T-helper 2 cell (primary cell): ENCODE measurements at places on chromosomes 3 and 15.

DNA sequence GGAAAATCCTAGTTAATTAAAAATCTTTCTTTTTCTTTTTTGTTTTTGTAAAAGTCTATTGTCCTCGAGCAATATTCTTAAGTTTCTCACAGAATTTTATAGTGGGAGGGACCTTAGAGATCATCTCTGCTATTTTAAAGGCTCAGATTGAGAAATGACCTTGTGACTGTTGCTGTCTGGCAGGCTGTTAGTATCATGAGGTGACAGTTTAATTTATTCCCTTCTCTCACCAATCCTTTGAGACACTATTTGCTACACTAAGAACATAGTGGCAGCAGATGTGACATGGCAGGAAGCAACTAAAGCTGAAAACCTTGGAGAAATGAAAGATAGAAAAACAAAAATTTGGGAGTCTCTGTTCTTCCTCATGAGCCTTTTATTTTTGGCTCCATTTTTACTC is 24.9 kb downstream of the APPL1 start:
- no peak for DNase-seq

DNA sequence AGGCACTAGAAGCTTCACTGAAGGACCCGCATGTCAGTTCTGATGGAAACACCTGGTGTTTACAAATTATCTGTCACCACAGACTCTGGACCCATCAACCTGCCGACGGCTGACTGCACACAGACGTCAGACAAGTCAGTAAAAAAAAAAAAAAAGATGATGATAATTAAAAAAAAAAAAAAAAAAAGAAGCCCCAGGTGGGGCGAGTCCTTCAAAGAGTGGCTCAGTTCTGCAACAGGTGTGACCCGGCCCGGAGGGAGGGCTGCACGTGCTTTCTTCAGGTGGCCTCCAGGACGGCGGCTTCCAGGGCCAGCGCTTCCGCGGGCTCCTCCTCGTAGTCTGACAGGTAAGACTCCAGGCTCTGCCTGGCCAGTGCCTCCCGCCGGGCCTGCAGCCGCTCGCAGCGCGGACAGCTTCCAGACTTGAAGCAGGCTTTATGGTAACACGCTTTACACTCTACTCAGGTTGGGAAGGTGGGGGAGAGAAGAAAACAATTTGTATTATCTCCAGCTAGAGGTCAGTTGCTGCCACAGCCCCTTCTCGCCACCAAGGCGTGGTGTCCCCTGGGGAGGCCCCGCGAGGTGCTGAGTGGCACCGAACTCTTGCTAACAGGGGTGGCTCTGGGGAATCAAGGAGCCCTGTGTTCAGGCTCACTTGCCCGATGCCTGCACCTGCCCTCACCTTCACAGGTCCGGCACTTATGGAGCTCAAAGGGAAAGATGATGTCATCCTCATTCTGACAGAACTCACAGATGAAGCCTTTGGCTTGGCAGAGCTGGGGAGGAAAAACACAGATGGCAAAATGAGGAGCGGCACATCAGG is 61.8 kb downstream of the RUBCN start:
- no peak for DNase-seq

DNA sequence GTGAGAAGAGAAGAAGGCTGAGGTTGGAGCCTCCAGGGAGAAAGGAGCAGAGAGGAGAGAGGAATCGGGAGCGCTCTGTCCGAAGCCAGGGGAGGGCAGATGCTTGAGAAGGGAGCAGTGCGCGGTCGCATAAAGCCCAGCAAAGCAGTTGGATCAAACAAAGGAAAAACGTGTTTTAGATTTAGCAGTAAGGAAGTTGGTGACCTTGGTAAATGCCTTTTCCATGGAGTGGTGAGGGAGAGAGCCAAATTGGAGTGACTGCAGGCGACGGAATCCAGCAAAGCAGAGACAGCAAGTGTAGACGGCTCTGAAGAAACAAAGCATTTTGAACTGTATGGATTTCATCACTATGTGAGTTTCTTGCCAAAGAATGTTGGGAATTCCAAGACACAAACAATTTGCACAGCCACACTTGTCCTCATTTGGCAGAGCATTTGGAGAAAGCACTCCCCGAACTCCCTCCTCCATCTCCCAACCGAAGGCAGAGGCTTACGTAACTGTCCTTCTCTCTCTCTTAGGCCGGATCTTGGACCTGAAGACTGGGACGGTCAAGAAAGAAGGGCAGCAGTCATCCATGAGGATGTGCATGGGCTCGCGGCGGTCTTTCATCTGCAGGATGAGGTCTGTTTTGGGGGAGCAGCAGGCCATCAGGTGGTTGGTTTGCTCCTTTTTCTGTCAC is 103.6 kb downstream of the ARNT2 start:
- DNase-seq: no peak

DNA sequence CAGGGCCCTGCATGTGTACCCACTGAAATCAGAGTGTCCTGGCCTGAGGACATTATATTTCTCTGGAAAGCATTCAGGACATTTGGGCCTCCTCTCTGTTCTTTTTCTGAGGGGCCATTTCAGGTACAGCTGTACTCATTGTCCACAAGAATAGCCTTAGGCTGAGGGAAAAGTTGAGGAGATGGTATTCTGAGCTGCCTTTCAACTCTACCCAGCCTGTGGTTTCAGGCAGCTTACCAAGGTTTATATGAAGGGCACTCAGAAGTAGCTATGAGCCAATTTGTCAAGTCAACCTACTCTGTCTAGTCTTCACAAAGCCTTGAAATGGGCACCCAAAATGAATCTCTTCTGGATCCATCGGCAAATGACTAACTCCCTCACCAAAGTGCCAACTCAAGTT is 9.4 kb downstream of the ATP13A4 start:
- no peak for DNase-seq

DNA sequence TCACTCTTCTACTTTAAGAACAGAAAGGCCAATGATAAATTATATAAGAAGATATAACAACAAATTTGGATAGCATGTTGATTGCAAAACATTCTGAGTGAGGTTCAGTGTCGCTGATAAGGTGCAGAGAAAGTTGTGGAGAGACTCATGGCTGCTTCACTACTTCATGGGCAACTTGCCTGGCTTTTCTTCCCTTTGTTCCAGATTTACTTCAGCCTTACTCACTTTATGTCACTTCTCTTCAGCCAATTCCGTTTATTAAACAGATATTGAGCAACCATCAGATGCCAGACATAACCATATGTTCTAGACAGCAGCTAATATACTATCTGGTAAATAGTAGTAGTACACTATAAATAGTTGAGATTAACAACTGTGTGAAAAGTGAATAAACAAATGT is 150.0 kb upstream of the CHL1 start:
- no peak for DNase-seq

DNA sequence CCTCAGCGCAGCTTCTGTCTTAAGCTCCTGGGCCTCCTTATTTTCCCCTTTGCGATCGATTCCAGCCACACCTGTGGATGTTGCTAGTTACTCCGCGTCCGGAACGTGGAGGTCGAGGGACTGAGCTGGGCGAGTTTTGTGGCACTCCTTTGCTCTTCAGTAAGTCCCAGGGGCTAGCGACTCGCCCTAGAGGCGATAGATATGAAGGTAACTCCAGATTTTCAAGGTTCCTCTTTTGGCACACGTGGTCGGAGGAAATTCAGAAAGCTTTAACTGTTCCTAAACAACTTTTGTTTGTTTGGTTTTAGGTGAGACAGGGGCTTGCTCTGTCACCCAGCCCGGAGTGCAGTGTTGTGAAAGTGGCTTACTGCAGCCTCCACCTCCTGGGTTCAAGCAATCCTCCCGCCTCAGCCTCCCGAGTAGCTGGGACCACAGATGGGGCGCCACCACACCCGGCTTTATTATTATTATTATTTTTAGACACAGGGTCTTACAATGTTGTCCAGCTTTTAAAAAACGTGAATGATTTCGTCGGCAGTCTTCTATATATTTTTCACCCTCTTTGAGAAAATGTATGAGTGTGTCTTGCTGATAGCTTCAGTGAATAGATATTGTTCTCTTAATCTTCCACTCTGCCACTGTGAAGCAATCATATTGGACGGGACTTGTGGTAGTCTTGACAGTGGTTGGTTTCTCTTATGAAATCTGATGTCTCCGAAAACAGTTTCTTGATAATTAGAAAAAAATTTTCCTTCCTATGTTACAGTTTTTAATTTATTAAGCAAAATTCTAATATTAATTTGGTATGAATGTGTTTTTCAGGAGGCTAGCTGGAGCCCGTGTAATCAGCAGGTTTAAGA is 785 bp downstream of the MFSD1 start:
- DNase-seq: peak; percentile 18

GRCh38 chr3:30548600-30548999 is 57.8 kb upstream of the TGFBR2 start:
- peak; percentile 6 for DNase-seq

GRCh38 chr3:154684021-154684420 is 254.0 kb upstream of the GPR149 start:
- no peak for DNase-seq

DNA sequence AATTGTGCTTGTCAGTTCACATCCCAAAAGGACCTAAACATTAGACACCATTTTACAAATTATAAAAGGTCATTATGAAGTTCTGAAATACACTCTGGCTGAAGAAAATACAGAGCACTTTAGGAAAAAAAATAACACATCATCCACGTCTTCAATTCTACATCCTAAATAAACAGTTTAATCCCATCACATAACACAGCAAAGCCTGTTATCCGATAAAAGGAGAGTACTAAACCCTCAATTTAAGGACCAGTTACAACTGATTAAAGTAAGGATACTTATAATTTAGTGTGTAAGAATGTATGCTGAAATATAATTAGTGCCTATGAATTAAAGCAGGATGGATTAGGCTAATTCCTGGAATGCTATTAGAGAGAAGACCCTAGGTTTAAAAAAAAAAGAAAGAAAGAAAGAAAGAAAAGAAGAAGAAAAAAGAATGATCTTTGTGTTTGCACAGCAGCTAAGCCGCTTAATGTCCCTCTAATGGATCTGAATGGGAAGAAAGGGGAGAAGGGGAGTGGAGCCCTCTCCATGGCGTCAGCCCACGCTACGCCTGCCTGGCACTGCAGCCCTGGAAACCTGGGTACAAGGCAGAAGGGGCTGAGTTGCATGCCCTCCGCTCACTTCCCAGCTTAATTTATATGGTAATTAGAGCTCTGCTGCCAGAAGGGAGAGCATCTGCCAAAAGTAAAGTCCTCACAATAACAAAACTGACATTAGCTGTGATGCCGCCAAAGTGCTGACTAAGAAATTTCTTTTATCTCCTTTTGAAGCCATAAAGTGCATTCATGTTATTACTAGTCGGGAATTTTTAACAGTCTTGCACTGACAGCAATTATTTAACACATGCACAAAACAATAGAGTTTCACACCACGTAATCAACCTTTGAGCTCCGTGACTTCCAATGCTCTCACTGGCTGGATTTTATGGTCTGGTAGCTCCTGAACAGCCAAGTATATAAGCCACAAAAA is 90.0 kb downstream of the FSIP1 start:
- peak; percentile 52 for DNase-seq

DNA sequence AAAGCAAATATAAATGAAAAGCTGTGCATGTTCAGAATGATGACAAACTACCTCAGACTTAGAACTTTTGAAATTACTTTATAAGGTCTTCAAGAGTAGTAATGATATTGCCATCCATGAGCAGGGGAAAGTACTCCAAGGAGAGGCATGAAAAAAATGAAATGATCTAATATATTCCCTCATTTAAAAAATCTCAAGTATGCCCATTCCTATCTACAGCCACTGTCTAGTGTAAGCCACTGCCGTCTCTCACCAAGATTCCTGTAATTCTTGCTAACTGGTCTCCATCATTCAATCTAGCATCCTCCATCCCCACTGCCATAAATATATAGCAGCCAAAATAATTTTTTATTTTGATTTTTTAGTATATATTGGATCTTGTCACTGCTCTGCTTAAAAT is 258.8 kb downstream of the PLOD2 start:
- DNase-seq: no peak

GRCh38 chr15:91936182-91936775 is 82.8 kb downstream of the SLCO3A1 start:
- no peak for DNase-seq

- no peak for DNase-seq
Observed at GRCh38 chr3:70020906-70021660, 21.6 kb downstream of the SAMMSON start.

DNA sequence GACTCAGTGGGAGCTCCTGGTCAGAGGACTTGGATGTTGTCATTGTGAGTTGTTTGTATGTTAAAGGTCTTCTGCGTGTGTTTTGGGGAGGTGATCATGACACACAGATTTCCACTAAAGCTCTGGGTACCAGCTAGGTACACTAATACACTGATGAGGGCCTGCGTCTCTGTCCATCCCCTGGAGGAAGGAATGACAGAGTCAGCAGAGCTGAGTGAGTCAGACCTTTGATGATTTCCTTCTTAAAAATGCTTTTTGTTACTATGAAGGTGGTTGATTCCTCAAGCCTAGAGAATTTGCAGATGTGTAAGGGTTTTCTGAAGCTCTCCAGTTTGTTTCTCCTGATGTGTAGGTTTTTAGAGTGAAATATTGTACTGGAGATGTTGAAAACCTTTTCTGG is 424.1 kb upstream of the TPM1 start:
- no peak for DNase-seq

- no peak for DNase-seq
Observed at GRCh38 chr15:57500256-57500655, 91.4 kb upstream of the MYZAP start.

GRCh38 chr3:140834266-140835037 is 107.2 kb upstream of the SLC25A36 start:
- no peak for DNase-seq

GRCh38 chr3:122538956-122539490 is 24.3 kb upstream of the KPNA1 start:
- no peak for DNase-seq

- DNase-seq: no peak
Observed at GRCh38 chr3:16289144-16289889, 24.3 kb downstream of the OXNAD1 start.

- no peak for DNase-seq
Observed at GRCh38 chr15:85973584-85974347, 105.9 kb upstream of the AGBL1 start.

DNA sequence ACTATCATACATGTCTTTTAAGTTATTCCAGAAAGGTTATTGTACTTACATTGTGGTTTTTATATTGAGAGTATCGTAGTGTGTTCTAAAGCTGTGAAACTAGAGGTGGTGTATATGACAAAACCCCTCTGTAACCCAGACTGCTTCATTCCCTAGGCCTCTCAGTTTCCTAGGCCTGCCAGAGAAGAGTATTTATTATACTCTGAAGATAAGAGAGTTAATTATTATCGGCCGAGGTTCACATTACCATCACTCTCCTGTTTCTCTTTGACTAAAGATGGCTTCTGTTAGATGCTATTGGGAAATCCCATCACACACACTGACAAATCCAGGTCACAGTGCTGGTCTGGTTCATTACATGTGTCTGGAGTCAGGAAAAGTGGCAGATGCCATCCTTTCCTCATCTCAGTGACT is 20.5 kb downstream of the EXOSC7 start:
- no peak for DNase-seq

- no peak for DNase-seq
Observed at GRCh38 chr3:45214061-45214680, 11.9 kb downstream of the TMEM158 start.

DNA sequence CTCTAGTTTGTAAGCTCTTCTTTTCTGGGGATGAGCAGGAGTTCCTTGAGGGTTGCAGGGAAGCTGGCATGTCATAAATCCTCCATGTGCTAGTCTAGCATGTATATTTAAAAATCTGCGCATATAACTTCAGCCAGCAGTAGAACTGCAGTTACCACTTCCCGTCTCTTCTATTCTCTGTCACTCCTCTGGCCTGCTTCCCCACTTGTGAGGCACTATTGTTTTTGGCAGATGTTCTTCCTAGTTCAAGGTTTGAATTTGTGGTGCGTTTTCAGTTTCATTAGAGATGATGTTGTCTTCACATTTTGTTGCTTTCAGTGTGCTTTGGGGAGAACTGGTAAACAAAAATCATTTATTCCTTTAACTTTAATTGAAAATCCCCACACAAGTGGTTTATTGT is 169.1 kb upstream of the ZPLD1 start:
- DNase-seq: no peak
